Fibroblast of villous mesenchyme (primary cell): ENCODE measurements at places on chromosomes 13 and 19.
A peak's percentile ranks its signal among the peaks of the same experiment; 100 is the strongest.

DNA sequence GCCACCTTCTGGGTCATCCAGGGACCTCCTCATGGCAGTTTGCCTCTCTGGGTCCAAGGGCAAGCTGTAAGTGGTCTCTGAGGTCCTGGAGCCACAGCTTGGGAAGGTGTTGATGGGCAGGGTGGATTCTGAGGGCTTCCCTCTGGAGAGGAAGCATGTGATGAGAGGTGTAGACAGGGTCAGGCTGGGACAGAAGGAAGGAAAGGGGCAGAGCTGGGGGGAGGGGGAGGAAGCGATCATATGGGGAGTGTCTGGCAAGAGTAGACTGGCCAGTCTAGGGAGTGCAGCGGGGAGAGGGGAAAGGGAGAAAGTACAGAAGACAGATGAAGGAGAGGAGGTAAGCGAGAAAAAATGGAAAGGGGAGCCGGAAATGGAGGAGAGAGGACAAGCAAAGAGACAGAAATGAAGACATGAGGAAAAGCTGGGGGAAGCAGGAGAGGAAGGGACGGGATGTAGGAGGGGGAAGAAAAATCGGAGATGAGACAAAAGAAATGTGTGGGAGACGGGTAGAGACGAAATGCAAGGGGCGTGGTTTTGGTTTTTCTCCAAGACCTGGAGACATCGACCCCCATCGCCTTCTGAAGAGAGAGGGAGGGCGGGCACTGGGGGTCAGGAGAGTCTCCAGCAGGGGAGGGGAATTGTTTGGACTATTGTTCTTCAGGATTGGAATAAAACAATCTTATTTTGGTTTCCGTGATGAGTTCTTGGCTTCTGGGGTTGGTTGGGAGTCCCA is 26.6 kb downstream of the ZSWIM9 start:
- DNase-seq, result peak; percentile 29

DNA sequence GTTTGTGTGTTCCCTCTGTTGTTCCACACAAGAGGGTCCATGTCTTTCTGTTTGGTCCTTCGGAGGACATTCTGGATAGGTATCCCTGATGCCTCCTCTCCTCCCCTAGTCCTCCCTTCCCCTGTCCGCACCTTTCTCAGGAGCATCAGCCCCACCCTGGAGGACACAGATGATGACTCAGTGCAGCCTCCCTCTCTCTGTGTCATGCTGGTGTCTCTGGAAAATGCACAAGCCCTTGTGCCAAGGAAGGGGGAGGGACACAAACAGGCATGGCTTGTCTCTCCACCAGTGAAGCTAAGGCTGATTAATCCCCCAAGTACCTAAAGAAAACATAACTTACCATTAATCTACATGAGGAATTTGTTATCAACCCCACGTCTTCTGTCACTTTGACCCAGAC is 16.2 kb upstream of the TNFRSF19 start:
- no peak for DNase-seq

DNA sequence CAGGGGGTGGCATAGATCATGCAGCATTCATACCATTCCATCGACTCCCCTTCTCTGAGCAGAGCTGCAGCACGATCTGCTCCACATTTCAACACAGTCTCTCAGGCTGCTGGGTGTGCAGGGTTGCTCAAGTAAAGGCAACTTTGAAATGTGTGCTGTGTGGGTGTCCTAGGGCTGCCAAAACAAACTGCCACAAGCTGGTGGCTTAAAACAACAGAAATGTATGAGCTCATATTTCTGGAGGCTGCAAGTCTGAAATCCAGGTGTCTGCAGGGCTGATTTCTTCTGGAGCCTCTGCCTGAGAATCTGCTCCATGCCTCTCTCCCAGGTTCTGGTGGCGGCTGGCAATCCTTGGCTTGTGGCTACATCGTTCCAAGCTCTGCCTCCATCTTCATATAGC is 63.7 kb upstream of the WDFY2 start:
- DNase-seq, result peak; percentile 36

- DNase-seq, result no peak
These were observed 10.1 kb upstream of the ACER1 start for GRCh38 chr19:6343462-6343861.

- DNase-seq, result no peak
These were observed 6.3 kb upstream of the POU4F1 start for GRCh38 chr13:78609464-78610205.

DNA sequence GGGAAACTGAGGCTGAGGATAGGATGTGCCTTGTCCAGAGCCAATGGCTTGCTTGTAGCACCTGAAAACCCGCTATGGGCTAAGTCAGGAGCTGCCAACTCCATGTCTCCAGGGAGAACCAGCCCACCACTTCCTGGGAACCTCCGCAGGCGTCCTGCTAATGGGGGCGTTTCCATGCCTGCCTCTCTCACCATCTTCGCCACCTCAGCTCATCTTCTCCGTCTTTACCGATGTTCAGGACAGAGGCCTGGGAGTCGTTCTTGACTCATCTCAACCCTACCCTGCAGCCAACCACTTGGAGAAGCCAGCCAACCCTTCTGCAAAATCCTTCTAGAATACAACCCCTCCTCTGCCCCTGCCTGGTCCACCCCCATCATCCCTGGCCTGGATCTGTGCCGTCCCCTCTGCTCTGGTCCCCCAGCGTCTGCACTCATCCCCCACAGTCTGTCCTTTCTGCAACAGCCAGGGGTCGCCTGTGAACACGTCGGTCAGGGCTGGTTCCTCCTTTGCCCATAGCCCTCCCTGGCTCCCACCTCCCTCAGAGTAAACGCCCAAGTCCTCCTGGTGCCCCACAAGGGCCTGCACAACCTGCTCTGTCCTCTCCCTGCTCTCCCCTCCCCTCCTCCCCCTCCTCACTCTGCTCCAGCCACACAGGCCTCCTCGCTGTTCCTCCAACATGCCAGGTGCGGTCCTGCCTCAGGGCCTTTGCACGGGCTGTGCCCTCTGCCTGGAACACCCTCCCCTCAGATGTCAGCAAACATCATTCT is 31.0 kb downstream of the PTPRS start:
- no peak for DNase-seq

- DNase-seq, result no peak
These were observed 227.0 kb upstream of the RXFP2 start for GRCh38 chr13:31512331-31512730.

DNA sequence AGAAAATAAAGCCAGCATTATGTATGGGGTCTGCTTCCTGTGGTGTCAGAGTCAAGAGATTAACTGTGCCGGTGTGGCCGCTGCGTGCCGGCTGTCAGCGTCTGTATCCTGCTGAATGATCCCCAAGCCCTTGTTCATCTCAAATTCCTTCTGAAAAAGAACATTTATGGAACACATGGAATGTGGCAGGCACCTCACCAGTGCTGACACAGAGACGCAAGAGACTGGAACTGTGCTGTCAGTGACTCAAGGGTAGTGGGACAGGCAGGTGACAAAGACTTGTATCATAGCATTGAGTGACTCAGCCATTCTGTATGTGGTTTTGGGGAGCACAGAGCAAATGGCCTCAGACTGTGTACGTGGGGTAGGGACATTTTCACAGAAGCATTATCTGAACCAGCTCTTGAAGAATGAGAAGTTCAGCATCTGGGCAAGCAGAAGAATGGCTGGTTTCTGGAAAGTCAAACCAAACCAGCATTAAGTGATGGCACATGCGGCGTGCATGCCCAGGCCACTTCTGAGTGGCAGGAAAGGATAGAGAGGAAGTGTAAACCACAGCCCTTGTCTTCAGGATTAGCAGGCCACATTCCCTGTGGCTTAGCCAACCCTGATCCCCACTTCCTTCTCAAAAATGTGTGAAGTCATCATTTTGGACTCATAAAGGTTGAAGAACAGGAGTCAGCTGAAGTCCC is 54.0 kb upstream of the IRS2 start:
- DNase-seq, result peak; percentile 56

GRCh38 chr19:49331616-49332055 is 3.6 kb upstream of the CD37 start:
- peak; percentile 41 for DNase-seq

DNA sequence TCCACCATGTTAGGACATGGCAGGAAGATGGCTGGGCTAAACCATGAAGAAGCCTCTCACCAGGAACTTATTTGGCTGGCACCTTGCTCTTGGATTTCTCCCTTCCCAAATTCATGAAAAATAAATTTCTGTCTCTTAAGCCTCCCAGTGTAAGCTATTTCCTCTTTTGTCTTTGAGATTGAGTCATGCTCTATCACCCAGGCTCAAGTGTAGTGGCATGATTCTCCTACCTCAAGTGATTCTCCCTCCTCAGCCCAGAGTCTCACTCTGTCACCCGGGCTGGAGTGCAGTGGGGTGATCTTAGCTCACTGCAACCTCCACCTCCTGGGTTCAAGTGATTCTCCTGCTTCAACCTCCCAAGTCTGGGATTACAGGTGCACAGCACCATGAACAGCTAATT is 12.6 kb downstream of the ZNF888 start:
- DNase-seq, result no peak

DNA sequence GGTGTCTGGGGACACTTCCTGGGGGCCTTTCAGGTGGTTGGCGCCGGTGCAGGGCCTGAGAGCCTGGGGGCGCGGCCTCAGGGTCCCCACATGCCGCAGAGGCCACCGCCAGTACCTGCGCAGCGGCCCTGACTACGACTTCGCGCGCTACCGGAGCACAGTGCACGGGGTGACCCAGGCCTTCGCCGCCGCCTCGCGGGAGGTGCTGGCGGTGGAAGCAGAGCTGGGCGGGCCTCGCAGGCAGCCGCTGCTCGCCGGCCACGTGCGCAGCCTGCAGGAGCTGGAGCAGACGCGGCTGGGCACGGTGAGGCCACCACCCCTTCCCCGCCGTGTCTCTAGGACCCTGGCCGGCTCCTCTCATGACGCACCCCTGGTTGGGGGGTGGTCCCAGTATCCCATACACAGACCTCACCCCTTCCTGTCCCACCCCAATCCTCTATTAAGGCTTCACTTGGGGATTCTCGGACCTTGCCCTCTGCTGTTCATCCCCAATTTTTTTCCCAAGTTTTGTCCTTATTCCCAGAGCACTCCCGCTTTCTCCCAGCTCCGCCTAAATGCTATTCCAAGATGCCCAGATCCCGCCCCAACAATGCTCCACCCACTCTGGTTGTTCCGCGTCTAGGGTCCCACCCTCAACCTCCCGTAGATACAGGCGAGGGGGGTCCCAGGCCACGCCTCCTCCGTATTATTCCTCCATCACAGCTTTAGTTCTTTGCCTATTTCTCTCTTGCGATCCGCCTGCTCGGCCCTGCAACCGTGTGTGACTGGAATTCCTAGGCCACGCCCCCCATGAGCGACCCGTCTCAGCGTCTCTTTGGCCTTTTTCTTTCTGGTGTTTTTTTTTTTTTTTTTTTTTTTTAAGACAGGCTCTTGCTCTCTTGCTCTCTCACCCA is 1.0 kb downstream of the REX1BD start:
- peak; percentile 65 for DNase-seq

- DNase-seq, result no peak
These were observed 2.2 kb upstream of the COX6B1 start for GRCh38 chr19:35645680-35646511.

- peak; percentile 56 for DNase-seq
These were observed 84.3 kb downstream of the IER2 start for GRCh38 chr19:13234518-13234917.
